ENCODE measurements at places on chromosomes 7 and 10.

- no peak for DNase-seq
Observed at GRCh38 chr10:7297094-7297493, 113.7 kb downstream of the SFMBT2 start.

- peak; percentile 24 for DNase-seq
Observed at GRCh38 chr10:5553400-5554170, 28.8 kb downstream of the CALML3 start.

GRCh38 chr10:75228834-75229233, 6.9 kb downstream of the COMTD1 start:
- DNase-seq: no peak

DNA sequence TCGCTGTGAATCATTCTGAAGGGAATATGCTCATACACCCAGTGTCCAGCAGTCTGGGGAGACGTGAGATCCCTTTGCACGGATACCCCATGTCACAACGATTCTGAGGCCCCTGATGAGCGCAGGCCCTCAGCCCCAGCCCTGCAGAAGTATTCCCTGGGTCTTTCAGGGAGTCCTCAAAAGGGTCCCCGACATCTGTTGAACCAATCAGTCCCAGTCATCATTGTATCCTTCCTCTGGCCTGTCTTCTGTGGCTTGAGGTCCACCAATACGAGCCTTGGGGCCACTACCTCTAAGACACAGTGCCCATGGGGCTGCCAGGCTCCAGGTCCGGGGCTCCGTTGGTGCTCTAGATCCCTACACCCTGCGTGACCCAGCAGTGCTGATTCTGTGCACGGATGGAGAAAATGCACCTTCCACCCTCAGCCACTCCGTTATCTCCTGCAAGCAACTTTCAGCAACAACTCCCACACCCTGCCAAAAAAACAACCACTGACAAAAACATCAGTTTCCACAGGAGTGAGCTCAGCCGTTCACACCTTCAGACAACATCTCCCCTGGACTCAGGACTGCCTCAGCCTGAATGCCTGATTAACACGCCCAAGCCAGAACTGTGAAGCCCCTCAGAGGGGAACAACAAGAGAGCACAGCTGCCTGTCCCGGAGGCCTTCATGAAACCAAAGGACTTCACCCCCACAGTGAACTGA, 46.9 kb upstream of the KDM7A start:
- no peak for DNase-seq

DNA sequence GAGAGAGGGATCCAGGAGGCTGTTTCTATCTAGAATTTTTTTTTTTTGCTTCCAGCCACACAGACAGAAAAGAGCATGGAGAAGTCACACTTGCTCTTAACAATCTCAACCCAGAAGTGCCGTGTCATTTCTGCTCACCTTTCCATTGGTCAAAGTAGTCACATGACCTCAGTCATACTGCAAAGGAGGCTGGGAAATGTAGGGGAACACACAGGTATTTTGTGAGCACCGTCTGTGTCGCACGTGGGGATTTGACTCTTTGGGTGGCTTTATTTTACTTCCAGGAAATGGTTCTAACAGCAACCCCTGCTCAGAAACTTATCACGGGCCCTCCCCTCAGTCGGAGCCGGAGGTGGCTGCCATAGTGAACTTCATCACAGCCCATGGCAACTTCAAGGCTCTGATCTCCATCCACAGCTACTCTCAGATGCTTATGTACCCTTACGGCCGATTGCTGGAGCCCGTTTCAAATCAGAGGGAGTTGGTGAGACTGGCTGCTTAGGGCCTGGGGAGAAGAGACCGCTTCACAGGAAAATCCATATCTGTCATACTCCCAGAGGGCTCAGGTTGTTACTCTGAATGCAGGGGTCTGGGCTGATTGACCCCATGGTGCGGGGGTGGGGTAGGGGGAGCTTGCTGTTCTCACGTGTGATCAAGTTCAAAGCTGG, 13.1 kb upstream of the CPA1 start:
- DNase-seq: peak; percentile 19

DNA sequence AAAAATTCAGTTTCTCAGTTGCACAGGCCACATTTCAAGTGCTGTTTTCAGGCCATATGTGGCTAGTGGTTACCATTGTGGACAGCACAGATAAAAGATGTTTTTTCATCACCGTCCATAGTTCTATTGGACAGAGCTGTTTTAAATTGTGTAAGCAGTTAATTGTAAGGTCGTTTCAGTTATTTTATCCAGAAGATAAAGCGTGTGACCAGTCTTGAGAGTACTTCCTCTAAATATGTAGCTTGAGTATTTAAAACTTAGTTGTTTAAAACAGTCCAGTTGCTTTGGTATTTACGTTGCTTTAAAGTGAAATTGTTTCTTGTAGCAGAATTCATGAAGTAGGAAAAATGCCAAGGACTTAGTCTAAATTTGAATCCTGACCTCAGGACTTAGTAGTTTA, 66.9 kb downstream of the ZNRF2 start:
- DNase-seq: no peak

DNA sequence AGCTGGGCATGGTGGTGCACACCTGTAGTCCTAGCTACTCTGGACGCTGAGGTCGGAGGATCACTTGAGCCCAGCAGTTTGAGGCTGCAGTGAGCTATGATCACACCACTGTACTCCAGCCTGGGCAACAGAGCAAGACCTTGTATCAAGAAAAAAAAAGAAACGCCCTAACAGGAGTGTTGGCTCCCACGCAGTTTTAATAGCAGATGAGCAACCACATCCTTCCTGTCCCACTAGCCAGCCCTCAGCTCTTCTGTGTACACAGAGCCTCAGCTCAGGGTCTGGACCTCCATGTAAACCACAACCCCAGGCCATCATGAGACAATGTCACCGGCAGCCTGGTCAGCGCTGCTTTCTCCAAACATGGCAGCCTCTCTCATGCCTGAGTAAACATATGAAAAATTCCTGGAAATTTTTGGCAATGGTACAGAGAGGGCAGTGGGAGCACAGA, 108.2 kb downstream of the PIP4K2A start:
- DNase-seq: no peak

GRCh38 chr7:2373124-2373556, 18.5 kb downstream of the EIF3B start:
- DNase-seq: no peak

- no peak for DNase-seq
Observed at GRCh38 chr7:45713669-45714520, 139.7 kb downstream of the ADCY1 start.

DNA sequence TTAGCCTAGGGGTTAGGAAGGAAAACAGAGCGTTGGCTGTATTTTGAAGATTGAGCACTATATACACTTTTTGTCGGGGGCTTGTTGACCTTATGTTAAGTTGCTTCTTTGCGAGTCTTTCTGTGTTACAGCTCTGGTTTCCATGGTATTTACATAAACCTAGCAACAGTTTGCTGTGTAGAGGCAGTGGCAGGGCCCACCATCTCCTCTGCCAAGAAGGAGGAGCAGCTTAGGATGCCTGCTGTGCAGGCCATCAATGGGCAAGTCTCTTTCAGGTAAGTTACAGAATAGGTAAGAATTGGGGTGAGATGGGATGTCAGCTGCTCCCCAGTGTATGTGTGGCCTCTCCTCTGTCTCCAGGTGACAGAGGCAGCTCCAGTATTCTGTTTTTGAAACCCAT, 485.5 kb downstream of the LRMDA start:
- no peak for DNase-seq

- no peak for DNase-seq
Observed at GRCh38 chr10:98377001-98377400, 38.0 kb downstream of the PYROXD2 start.

GRCh38 chr7:36570528-36571189, 153.6 kb downstream of the AOAH start:
- no peak for DNase-seq

GRCh38 chr10:5968681-5969453, 8.5 kb downstream of the IL15RA start:
- no peak for DNase-seq

DNA sequence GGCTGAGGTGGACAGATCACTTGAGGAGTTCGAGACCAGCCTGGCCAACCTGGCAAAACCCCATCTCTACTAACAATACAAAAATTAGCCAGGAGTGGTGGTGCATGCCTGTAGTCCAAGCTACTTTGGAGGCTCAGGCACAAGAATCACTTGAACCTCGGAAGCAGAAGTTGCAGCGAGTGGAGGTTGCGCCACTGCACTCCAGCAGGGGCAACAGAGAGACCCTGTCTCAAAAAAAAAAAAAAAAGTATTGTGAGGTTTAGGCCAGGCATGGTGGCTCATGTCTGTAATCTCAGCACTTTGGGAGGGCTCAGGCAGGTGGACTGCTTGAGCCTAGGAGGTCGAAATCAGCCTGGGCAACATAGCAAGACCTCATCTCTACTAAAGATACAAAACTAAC, 16.0 kb downstream of the TET1 start:
- DNase-seq: no peak

DNA sequence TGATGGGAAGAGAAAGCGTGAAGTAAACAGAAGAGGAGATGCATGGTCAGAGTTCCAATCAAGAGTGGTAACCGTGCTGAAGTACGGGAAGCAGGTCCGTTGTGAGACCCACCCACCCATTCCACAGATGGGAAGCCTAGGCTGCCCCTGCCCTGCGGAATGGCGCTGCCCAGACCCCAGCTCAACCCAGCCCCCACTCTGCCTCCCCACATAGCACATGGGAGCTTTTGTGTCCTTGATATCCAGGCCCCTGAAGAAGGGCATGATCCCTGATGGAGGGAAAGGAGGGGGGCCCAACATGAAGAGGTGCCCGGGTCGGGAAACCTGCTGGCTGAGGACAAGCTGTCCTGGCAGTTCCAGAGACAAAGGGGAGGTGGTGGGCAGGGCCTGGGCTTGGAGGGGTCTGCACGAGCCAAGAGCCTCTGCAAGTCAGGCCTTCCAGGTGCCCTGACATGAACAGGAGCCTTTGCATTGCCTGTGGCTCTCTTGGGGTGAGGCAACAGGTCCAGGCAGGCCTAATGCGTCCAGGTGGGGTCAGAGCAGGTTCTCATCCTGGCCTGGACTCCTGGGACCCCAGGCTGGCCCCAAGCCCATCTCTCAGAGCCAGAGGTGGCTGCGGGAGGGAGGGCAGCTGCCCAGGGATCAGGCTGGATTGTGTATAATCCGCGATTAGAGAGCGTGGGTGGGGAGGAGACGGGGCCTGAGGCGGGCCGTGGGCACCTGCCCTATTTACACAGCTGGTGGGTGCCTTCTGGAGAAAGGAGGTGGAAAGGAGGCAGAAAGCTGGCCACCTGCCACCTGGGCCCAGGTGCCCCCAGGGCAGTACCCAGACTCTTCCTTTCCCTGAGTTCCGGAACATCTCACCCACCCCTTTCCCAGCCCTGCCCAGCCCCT, 23.5 kb downstream of the YKT6 start:
- no peak for DNase-seq

DNA sequence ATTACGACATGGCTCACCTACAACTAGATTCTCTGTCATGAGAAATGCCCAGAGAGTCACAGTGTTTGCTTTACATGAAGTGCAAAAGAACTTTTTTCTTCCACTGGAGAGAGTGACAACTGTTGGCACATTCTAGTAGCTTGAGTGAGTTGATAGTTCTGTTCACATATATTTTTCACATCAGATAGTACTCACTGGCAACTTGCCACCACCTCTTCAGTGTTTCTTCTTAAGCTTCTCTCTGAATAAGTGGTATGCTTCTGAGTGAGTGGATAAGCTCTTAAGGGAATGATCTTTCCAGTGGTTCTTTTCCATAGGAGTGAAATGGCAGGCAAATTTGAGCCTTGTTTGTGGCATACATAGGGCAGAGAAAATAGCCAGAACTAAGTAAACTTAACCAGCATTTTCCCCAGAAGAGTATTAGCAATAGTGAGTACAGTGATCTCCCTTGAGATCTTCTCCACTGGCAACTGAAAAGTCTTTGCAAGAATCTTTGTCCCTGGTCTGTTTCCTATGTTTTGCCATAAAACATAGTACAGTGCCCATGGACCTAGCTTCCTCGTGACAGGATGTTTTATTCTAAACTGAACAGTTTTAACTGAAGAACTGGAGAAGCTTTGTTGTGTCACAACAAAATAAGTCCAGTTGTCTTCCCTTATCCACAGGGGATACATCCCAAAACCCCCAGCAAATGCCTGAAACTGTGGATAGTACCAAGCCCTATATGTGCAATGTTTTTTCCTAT, 125.4 kb upstream of the CDK13 start:
- no peak for DNase-seq

GRCh38 chr10:13502380-13502779, 26.4 kb downstream of the BEND7 start:
- DNase-seq: no peak

- DNase-seq: no peak
Observed at GRCh38 chr10:76329891-76330575, 898.6 kb downstream of the LRMDA start.

GRCh38 chr10:43138757-43139241, 554 bp downstream of the CSGALNACT2 start:
- no peak for DNase-seq

GRCh38 chr10:88707429-88708155, 1.5 kb downstream of the LIPK start:
- no peak for DNase-seq

DNA sequence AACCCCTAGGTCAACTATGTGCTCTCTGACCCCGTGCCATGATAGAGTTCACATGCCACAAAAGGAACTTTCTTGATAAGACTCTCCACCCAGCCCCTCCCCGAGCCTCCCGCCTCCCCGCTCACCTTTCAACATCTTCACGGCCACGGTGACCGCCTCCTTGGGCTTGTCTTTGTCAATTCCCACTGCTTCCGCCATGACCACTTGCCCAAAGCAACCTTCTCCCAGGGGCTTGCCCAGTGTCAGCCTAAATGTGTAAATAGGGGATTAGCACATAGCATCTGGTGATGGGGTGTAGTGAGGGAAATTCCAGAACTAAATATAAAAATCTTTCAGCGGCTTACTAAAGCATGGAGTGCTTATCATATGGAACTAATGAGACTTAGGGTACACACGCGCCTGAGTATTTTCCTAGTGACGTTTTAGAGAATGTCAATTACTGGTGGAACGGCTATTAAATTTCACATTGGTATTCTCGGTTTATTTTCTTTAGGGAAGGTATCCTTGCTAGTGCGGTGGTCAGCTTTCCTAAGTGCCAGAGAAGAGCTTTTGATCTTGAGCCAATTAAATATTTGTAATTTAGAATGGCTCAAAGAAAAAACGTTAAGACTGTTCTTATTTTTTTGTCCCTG, 97.4 kb downstream of the FGFR2 start:
- no peak for DNase-seq

- DNase-seq: no peak
Observed at GRCh38 chr10:12777840-12778585, 223.5 kb downstream of the CCDC3 start.

- peak; percentile 80 for DNase-seq
Observed at GRCh38 chr7:95491634-95492314, 6.0 kb downstream of the ASB4 start.

DNA sequence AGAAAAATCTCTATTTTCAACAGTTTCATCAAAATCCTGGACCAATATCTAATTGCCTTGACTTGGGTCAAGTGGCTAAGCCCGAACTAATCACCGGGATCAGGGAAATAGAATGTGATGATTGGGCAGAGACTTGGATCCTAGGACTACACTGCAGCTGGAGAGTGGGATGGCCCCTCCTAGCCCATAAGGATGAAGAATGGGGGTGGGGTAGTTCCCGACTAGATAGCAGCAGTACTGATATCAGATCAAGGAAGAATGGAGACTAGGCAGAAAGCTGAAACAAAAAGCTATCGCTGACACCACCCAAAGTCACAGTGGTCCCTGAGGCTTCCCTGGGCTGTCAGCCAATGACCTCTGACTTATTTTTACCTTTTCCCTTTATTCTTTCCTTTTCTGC, 160.4 kb upstream of the PHYHIPL start:
- DNase-seq: no peak

GRCh38 chr10:63751836-63752235, 230.6 kb downstream of the REEP3 start:
- no peak for DNase-seq
